H1 (cell line): ENCODE measurements at places on chromosomes 5 and 9. TPM values are rescaled to one million over a fixed set of nuclear protein-coding genes. Genes with fewer than 3 reads are reported as not detected.

DNA sequence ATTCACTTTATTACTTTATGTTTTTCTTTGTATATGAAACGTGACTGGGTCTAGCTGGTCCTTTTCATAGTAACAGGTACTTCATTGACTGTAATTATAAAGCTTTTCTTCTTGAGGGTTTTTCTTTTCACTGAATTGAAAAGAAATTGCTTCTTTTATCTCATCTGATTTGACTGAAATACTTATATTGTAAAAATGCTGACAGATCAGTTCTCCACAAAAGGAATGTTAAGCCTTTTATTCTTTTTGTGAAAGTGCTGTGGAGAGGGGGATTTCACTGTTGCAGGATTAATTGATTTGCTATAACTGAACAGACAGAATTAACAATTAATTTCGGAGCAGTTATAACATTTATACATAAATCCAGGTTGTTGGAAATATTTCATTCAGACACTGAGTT is 2043.6 kb upstream of the C9orf72 start:
- DNase-seq = no peak
- no peak overlapping the region for H3K27ac ChIP-seq
- H3K27me3 ChIP-seq = no peaks in the 10 kb centered on the region
- no peak overlapping the region for H3K4me3 ChIP-seq
- H3K4me1 ChIP-seq = no peaks in the 10 kb centered on the region

DNA sequence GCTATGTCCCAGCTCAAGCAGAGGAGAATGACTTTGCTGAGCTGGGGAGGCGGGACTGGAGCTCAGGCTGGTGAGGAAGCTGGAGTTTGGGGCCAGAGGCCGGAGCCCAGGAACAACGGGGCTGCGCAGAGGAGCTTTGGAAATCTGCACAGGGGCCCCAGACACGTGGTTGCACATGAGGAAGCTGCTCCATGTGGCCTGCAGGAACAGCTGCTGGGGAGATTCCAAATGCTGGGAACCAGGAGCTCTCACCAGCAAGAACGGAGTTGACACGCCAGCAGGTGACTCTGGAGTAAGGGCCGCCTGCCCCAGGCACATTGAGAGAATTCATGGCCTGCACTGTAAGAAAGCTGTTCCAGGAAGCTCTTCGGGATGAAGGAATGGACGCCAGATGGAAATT is 91.0 kb downstream of the OLFM1 start:
- no peaks in the 10 kb centered on the region for H3K4me1 ChIP-seq
- no peaks in the 10 kb centered on the region for H3K27me3 ChIP-seq
- no peak for DNase-seq
- H3K27ac ChIP-seq = no peak overlapping the region
- no peaks in the 10 kb centered on the region for H3K36me3 ChIP-seq

GRCh38 chr9:83629433-83630104 is 6.6 kb downstream of the IDNK start:
- H3K27me3 ChIP-seq = no peaks in the 10 kb centered on the region; the same call in 1 of the 2 replicates
- H3K4me3 ChIP-seq = no peak overlapping the region
- no peak overlapping the region for H3K27ac ChIP-seq
- DNase-seq = no peak
- H3K36me3 ChIP-seq = no peaks in the 10 kb centered on the region

GRCh38 chr9:129465834-129466535 is 154.9 kb downstream of the C9orf50 start:
- H3K27ac ChIP-seq = no peak overlapping the region
- no peaks in the 10 kb centered on the region for H3K36me3 ChIP-seq
- no peak overlapping the region for H3K4me3 ChIP-seq
- no peak for DNase-seq
- H3K4me1 ChIP-seq = peaks cover 7% of the 10 kb centered on the region

DNA sequence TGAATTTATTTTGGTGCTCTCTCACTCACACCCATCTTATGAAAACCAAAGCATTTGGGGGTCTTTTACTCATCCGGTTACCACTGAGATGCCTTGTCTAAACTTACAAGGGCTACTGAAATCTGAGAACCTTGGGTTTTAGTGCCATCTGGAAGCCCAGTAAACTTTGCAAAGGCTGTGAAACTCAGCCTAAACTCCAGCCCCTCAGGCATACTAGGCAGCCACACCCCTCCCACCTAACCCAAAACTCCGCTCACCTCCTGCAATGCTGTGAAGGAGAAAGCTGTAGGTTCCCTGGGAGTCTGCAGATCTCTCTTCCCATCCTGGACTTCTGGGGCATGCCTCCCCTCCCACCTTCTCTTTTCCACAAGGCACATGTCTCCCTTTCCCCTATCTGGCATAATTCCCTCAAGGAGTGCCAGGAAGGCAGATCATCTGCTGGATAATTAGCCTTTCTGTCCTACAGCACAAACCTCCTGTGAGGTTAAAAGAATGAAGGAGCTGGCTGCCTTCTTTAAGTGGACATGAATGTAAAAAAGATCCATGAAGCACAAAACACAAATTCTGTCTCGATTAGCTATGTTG is 71.5 kb upstream of the ANXA1 start:
- H3K27me3 ChIP-seq = no peaks in the 10 kb centered on the region
- no peak for DNase-seq
- no peak overlapping the region for H3K4me3 ChIP-seq
- H3K4me1 ChIP-seq = peaks cover 7% of the 10 kb centered on the region; the same call in 1 of the 2 replicates
- H3K36me3 ChIP-seq = no peaks in the 10 kb centered on the region

- no peaks in the 10 kb centered on the region for H3K36me3 ChIP-seq
- no peak overlapping the region for H3K27ac ChIP-seq
- H3K4me1 ChIP-seq = no peaks in the 10 kb centered on the region
- no peaks in the 10 kb centered on the region for H3K27me3 ChIP-seq
- no peak for DNase-seq
These were observed 265.6 kb downstream of the PAPPA start for GRCh38 chr9:116419181-116419580.

DNA sequence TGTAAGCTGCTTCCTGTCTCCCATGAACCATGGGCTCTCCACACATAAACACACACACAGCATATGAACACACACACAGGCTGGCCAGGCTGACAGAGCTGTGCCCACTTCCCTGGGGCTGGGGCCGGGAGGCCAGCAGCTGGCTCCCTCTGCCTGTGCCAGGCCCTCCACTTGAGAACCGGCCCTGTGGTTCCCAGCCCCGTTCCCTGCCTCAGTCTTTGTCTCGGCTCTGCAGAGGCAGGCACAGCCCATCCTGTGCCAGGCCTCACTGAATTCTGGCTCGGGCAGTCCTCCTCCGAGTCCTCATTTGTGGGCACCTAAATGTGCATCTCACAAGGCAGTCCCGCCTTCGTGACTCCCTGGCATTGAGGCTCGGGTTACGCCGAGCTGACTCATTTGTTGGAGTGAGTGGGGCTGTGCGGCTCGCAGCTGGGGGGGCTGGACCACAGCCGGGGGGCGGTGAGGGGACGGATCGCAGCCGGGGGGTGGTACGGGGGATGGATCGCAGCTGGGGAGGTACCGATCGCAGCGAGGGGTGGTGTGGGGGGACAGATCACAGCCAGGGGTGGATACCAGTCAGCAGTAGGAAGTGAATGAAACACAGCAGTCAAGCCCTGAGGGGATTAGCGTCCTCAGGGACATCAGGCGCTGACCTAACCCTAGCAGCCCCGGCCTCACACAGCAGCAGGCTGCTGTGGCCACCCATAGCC is 72.3 kb downstream of the PSMB7 start:
- H3K36me3 ChIP-seq = no peaks in the 10 kb centered on the region
- no peak overlapping the region for H3K27ac ChIP-seq
- H3K27me3 ChIP-seq = no peaks in the 10 kb centered on the region
- H3K4me3 ChIP-seq = no peak overlapping the region
- DNase-seq = no peak

ZNF366 gene
- not detected in 2 replicates for polyA plus RNA-seq

RGS7BP gene
- polyA plus RNA-seq = 0.65 and 1.1 TPM in 2 replicates

CDH12 gene
- polyA plus RNA-seq = 0.03 TPM in 1 of 2 replicates, not detected in the other

GPR21 gene
- 0.61 and 0.71 TPM in 2 replicates for polyA plus RNA-seq

CCNJL gene
- polyA plus RNA-seq = 44.7 and 54.7 TPM in 2 replicates

ENTPD8 gene
- 0.51 and 1.1 TPM in 2 replicates for polyA plus RNA-seq
